Left cardiac atrium (tissue), 4 donors: ENCODE measurements at places on chromosomes 2 and 18. TPM values are rescaled to one million over a fixed set of nuclear protein-coding genes. Genes with fewer than 3 reads are reported as not detected.

The EXOC6B gene
- total RNA-seq = 113 TPM

The SLC9A2 gene
- not detected for total RNA-seq

GRCh38 chr2:58876126-58876525 lies 635.0 kb upstream of the FANCL start:
- DNase-seq = no peak

The CABLES1 gene
- total RNA-seq = 20.4 TPM

DNA sequence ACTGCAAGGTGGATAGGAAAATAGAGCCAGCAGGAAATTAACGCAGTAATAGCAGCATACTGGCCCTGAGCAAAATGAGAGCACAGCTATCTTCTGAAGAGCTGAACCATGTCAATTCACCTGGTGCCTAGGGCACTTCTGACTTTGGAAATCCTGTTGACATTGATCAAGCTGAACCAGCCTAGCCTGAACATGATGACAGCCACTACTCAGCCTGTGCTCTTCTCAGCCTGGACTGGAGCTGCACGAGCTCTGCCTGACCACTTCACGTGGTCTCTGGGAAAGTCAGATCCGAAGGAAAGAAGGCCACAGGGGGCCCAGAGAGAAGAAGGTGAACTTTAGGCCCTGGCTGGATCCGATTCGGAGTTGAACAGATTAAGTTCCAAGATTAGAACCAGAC lies 421.9 kb downstream of the LPIN1 start:
- no peak for DNase-seq

DNA sequence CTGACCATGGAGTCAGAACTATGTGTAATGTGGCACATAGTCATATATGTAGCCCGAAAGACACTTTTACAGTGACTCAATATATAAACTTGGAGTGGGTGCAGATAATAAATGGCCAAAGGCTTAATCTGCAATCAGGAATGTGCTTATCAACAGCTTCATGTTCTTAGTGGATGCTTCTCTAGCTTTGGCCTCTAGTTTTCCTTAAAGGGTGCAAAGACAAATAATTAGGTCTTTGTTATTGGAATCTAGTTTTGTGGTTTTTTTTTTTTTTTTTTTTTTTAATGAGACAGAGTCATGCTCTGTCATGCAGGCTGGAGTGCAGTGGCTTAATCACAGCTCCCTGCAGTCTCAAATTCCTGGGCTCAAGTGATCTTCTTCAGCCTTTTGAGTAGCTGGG lies 625.6 kb downstream of the EPHA4 start:
- no peak for DNase-seq

DNA sequence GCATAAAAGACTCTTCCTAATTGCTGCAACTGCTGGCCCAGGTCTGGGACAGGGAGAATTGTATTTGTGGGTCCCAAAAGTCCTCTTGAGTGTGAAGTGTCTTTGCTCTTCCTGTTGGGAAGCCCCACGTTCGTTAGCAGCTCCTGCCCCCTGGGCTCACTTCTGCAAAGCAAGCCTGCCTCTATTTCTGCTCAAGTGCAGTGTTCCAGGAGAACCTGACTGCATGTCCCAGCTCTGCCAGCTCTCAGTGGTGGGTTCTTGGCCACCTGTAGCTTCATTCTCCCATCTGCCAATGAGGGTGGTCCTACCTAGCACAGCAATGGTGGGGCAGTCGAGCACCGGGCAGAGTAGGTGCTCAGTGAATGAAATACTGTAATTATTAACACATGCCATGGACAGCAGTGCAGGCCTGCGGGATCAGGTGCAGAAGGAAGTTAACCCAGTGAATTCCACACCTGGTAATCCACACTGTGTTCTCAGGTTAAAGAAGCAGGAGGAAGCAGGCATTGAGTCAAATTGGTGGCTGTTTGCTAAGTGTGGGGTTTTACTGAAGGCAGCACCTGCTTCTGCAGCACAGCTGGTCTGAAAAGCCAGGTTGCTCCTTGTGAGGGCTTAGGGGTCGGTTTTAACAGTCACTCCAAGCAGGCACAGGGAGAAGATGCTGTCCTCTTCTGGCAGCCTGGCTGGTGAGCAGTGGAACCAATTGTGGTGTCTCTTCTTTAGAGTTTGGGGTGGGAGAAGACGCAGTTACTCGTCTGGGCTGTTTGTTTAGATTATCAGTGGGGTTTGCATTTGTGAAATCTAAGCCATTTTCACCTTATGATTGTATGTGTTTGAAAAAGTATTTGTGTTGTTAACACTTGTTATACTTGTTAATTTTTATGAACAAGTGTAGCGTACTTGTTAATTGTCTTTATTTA lies 54.3 kb downstream of the DGKD start:
- DNase-seq = no peak

- DNase-seq = no peak
Observed at GRCh38 chr2:110858135-110858725, 125.9 kb downstream of the ACOXL start.

The ACTR3 gene
- 132 TPM for total RNA-seq

The VWA3B gene
- 0.50 TPM for total RNA-seq

The CCDC150 gene
- 2.5 TPM for total RNA-seq
